ENCODE measurements at places on chromosomes 5 and 9.

DNA sequence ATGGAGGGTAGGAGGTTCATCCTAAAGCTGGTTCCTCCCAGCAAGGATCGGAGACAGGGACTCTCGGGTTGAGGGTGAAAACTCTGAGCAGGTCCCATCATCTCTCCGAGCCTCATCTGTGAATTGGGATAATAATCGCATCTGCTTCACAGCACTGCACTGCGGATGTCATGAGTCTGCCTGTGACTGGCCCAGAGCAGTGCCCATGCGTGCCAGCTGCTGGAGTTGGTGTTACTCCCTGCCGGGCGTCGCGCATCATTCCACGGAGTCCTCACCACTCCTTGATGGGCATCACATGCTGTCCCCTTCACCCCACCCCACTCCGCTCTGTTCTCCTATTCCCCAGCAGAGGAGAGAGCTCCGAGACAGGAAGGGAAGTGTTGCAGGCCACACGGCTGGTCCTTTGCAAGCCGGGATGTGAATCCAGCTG, 35.1 kb upstream of the ORM1 start:
- DNase-seq, result no peak

DNA sequence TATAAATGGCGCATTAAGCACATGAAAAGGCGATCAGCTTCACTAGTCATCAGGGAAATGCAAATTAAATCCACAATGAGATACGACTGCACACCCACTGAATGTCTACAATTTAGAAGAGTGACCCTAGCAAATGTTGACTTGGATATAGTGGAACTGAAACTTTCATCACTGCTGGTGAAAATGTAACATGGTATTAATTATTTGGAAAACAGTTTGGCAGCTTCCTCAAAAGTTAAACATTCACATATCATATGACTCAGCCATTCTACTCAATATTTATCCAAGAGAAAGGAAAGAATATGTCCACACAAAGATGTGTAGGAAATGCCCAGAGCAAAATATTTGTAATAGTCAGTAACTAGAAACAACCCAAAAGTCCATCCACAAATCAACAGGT, 146.5 kb downstream of the LPAR1 start:
- no peak for DNase-seq

- no peak for DNase-seq
These were observed 652.4 kb downstream of the PDE4D start for GRCh38 chr5:59241119-59241518.

GRCh38 chr5:124927735-124928134, 181.3 kb upstream of the ZNF608 start:
- DNase-seq, result no peak

- DNase-seq, result no peak
These were observed 12.2 kb upstream of the MEGF9 start for GRCh38 chr9:120726484-120726883.

GRCh38 chr5:87769157-87769556, 356.4 kb upstream of the CCNH start:
- no peak for DNase-seq

DNA sequence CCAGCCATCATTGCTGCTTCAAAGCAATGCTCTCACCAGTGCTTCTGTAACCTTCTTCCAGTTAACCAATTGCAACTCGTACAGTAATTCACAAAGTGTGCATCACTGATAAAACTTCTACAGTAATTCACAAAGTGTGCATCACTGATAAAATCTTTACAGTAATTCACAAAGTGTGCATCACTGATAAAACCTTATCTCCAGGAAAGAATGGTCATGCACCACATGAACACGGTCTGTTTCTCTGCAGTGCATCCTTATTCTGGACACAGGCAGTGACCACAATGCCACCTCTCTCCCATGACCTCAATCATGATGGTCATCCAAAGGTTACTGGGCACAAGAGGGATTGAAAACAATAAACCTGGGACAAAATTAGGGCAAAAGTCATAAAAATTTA, 153.6 kb downstream of the TSSK1B start:
- no peak for DNase-seq

DNA sequence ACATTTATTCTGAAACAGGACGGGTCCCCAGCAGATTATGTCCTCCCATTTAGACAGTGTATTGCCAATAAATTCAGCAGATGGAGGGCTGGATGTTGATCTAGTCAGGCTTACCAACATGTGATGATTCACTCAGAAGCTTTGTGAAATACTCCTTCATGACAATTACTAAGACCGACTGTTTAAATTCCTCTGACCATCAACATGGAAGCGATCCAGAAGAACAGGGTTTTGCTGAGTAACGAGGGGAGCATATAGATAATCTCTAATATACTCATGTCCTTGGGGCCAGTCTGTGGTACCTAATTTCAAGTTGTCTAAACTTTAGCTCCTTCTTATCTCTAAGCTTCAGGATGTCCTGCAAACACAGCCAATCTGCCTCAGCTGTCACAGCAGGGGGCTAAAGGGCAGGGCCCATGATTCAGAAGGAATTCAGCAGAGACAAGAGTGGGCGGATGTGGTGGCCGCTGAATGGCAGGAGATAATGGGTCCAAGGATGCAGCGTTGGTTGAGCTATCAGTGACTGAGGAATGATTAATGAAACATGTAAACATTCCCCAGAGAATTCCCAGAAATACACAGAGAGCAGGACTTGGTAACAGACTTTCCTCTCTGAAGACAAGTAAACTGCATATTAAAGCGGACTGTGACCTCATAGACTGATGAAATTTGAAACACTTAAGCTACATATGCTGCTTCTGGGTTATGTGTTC, 109.4 kb downstream of the ANKRD55 start:
- no peak for DNase-seq

DNA sequence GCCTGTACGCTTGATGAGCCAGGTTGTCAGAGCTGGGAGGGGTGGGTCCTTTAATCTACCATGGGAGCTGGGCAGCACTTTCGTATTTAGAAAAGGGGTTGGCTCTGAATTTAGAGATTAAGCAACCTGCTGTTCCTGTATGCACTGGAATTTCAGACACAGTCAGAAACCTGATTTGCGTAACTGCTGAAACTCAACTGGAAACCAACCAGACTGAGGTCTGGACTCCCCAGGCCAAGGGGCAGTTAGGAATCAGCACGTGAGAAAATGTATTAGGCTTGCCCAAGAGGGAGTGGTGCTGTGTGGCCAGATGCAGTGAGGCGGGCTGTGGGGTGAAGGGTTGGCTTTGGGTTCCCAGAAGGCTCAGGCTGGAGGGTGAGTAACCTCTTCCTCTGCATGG, 235.0 kb downstream of the GOLPH3 start:
- no peak for DNase-seq

GRCh38 chr9:90774682-90775081, 26.9 kb upstream of the SYK start:
- no peak for DNase-seq

- DNase-seq, result no peak
These were observed 161.6 kb downstream of the COL23A1 start for GRCh38 chr5:178428341-178429155.

GRCh38 chr5:77224672-77225355, 14.3 kb downstream of the PDE8B start:
- no peak for DNase-seq

DNA sequence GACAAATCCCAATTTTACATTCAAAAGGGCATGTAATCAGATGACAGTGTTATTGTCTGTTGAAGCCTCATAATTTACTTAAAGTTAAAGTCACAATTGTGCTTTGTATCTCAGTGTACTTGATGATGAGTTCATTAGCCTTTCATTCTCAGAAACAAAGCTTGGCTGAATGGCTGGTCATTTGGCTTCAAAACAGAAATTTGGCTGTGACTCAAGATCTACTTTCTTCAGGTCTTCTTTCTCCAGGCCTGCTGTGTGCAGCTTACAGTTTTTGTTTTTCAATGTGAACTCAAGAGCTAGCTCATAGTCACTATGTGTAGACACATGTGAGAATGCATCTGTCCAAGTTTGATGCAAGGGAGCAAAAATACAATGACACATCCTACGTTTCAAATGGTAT, 2003.6 kb upstream of the WWC1 start:
- no peak for DNase-seq

DNA sequence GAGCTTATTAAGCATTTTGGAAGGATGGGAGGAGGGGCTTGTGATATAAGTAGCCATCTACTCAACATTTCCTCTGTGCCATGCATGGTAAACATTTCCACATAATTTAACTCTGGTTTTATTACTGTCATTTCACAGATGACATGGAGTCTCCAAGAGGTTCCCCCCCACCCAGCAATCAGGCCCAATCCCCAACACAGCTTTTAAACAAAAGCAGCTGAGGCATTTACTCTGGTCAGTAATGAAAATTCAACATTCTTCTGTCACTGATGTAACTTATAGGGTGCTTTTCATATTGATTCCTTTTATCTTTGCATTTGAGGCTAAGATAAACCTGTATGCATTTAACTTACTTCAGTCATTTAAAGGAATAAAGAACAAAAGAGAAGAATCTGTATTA, 128.1 kb downstream of the COL23A1 start:
- no peak for DNase-seq

Measured in stimulated activated CD8-positive, alpha-beta memory T cell treated with anti-CD3 and anti-CD28 coated beads, Interleukin-15, amount 100 ng/mL, for 4 hours (primary cell).